Mammary epithelial cell (primary cell): ENCODE measurements at places on chromosomes 13 and 19.

- DNase-seq, result no peak
Measured at GRCh38 chr19:12664406-12665280, 1.9 kb downstream of the MAN2B1 start.

DNA sequence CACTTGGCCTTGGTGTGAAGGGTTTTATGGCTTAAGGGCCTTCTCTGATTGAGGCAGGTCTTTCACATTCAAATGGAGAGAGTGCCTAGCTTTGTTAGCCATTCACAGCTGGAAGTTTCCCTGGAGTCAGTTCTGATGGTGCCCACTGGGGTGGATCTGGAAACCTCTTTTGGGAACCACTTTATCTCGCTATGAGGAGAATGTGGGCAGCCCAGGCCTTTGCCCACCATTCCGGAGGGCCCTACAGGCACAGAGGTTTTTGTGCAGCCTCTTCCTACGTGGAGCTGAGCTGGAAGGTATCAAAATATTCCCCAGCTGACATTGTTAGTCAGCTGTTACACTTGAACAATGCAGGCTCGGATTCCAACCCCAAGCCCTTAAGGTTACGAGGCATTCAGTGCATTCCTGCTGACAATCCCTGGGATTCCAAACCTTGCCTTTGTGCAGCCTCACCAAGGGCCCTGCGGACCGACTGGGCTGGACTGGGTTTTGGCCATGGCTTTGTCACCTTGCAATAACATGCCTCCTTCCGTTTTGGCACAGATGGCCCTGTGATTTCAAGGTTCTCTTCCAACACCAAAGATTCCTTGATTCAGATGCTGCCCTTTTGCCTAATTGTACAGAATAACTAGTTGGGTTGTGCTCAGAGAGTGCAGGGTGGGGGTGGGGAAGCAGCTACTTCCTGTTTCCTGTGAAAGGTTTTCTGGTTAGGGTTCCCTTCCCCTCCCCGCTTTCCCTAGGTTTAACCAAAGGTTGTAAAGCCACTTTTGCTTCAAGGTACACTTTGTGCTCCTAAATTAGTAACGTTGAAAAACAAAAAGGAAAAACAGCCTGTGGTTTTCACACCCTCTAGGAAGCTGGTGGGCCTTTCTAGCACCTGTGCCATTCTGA, 27.0 kb downstream of the SAE1 start:
- DNase-seq, result no peak

- no peak for DNase-seq
Measured at GRCh38 chr19:3975637-3976087, 4.8 kb upstream of the DAPK3 start.

GRCh38 chr13:32905063-32905863, 111.0 kb upstream of the KL start:
- peak; percentile 33 for DNase-seq

DNA sequence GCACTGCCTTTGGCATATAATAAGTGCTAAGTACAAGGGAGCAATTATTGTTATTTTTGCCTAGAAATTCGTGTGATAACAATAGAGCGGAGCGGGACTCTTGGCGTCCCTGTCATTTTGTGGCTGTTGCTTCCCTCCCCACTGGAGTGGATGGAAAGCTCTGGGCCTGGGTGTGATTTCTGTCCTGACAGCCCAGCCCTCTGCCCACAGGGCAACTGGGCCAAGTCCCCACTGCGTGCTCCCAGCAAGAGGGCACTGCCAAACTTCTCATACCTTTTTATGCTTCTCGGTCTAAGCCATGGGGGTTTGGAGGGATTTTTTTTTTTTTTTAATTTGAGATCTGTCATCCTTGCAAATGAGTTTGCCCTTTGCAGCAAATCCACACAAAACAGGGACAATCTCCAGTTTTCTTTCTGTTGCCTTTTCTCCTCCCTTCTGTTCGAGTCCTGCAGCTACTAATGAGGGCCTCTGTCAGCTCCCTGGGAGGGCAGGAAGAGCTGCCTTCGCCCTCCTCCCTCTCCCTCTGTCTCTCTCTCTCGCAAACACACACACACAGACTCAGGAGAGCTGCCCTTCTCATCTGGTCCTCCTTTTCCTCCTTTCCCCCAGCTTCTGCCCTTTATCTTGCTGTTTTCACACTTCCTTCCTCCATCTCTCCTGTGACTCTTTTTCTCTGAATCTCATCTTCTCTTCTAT, 103.9 kb downstream of the DNAJC15 start:
- DNase-seq, result no peak

DNA sequence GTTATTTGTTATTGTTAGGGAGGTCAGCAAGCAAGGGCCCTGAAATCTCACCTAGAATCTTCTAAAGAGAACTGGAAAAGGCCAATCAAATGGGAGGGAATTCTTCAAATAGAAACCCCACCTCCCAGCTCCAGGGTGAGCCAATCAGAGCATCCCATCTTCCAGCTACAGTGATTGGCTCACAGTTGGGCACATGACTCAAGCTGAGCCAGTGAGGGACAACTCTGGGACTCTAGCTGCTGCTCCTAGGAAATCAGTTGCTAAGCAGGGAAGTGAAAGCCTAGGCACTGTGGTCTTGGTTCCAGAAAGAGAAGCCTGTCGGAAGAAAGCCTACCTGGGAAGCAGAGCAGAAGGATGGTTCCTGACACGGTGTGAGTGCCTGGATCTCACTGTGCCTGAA, 13.4 kb downstream of the TM6SF2 start:
- DNase-seq, result peak; percentile 37
